ENCODE measurements at places on chromosomes 12 and 14.

DNA sequence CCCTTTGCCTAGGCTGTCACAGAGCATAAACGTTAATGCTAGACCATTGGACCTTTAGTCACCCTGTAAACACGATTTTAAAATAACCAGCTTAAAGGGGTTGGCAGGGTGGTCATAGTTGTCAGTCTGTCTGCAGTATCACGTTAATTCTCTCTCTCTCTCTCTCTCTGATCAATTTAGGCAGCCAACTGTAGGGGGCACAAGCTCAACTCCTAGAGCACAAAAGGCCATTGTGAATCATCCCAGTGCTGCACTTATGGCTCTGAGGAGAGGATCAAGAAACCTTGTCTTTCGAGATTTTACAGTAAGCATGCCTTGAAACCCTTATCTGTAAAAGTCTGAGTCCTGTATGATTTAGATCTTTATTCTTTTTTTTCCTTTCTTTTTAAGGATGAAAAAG is 97.1 kb downstream of the SCAF11 start:
- DNase-seq, result peak; percentile 3

- no peak for DNase-seq
Observed at GRCh38 chr14:93375673-93376156, 28.7 kb downstream of the COX8C start.

GRCh38 chr14:33040372-33041140 is 101.9 kb downstream of the NPAS3 start:
- DNase-seq, result no peak

DNA sequence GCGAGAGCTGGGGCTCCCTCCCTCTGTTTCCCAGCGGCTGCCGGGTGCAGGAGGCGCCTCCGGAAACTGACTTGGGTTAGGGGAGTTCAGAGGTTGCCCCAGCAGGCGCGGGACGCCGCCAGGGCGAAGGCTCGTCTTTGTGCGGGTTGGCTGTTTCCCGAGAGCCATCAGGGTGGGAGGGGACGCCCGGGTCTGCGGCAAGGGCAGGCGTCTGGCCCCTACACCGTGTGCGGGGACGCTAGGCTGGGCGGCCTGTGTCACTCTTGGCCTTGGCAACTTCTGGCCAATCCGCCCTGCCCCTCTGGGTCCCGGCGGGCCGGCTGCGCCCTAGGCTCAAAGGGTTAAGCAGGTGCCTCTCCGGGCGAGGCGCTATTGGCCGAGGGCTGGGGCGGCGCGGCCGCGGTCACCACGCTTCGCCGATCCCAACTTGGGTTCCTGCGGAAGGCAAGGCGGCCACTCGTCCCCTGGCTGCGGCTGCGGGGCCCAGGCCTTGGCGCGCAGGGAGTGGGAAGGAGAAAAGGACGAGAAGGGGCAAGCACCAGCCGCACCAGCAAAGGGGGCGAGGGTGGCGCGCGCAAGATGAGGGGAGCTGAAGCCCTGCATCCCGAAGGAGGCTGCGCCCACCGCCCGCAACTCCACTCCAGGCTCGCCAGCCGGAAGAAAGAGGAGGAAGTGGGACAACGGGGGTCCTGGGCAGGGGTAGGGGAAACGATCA is 5.6 kb upstream of the NPAS3 start:
- DNase-seq, result no peak

- DNase-seq, result no peak
Observed at GRCh38 chr12:93706824-93707223, 29.6 kb downstream of the CRADD start.

GRCh38 chr12:120539303-120539702 is 5.1 kb downstream of the RNF10 start:
- DNase-seq, result no peak

DNA sequence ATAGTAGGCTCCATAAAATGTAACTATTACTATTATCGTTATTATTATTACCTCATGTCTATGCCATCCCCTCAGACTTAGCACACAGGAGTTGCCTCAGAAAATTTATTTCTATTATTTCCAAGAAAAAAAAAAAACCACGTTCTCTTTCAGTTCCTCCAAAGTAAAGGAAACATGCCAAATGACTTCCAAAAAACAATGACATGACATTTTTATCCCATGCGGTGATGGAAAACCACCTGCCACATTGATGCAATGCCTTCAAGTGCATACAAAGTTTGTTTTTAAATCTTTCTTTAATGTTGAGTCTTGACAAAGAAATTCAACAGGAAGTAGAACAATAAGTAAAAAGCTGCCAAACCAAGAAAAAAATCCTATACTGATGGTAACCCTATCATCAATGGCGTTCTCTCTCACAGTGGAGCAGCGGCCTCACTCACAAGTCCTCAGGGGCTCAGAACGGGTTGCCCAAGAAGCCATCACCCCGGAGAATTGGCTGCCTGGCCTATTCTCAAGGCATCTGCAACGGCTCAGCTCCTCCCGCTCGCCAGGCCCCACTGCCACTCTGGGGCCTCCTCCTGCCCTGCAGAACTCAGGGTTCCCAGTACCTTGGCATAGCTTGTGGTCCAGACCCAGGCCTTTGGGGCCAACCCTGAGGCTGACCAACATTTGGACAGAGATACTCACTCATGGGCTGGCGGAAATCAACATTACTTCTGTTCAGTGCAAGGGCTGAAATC is 51.9 kb downstream of the SERPINA3 start:
- no peak for DNase-seq

DNA sequence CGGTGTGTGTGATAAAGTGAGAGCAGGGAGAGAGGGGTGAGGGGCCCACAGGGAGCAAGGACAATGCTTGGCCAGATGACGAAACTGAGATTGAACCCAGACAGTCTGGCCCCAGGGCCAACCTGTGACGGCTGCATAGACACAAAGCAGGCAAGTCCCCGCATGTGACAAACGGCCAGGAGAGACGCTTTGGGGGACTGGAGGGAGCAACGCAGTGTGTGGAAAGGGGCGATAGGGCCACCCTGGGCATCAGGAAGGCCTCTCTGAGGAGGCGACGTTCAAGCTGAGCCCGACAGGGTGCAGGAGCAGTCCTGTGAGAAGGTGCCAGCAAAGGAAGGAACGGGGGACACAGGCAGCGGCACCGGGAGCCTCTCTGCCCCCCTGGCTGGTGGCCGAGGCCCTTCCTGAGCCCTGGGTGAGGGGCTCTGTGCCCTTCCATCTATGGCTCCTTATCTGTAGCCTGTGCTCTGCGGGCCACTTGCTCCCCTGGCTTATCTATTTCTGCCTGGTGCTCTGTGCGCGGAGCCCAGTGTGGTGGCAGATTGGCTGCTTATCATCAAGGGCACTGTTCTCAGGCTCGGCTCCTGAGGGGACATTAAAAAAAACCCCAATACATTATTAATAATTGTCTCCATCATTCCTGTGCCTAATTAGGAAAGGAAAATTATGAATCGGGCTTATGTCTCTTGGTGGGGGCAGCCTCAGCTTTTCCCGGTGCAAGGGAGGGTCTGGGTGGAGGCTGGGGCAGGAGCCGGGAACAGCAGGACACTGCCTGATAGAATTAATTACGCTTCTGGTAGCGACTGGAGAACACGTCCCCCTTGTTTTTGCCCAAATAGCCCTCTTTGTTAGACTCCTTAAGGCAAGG is 39.8 kb downstream of the PRIMA1 start:
- DNase-seq, result no peak

DNA sequence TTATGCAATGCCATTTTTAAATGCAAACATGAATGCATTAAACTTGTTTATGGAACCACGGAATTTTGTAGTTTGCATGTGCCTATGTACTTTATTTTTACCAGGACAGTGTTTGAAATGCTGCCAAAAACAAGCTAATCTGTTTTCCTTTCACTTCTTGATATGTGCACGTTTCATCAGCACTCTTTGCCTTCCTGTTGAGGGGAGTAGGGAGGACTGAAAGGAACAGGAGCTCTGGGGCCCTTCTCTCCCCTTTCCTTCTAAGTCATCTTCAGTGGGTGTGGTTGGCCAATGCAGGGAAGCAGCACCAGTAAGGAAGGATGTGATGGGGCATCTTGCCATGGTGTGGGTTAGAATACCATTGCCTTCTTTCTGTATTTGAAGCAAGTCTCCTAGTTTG is 12.1 kb upstream of the PPP4R4 start:
- no peak for DNase-seq

GRCh38 chr14:37599507-37600368 is 4.3 kb downstream of the TTC6 start:
- no peak for DNase-seq

- DNase-seq, result no peak
Observed at GRCh38 chr12:5232826-5233500, 189.3 kb downstream of the KCNA5 start.

DNA sequence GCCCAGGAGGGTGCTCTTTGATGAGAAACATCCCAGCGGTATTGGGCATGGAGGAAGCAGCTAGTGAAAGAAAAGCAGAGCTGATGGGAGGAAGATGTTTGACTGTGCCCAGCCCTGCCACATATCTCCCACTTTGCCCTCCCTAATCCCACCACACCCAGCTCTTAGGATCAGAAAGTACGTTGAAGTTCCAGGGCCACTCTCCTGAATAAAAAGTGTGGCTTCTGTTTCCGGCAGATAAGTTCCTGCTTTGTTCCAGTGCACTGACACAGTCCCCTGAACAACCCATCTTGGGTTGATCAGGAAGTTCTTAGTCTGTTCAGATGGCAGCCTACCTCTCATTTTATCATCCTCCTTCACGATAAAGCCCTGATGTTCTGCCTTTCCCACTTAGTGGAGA is 16.5 kb downstream of the TPCN1 start:
- no peak for DNase-seq

DNA sequence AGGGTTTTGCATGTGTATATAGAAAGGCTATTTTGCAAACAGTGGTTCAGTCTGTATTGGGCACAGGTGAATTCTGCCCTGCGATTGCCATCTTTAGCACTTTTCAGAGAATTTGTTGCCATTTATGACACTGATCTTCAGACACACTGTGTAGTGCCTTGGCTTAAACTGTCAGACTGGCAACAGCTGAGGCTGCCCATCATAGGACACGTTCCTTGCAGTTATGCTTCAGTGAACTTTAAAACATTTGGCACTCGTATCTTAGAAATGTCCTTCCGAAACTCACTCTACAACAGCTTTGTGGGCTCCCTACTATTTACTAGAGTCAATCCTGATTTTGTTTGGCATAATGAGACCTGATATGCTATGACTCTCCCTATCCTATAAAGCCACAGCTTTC is 29.1 kb downstream of the AP5M1 start:
- DNase-seq, result no peak

DNA sequence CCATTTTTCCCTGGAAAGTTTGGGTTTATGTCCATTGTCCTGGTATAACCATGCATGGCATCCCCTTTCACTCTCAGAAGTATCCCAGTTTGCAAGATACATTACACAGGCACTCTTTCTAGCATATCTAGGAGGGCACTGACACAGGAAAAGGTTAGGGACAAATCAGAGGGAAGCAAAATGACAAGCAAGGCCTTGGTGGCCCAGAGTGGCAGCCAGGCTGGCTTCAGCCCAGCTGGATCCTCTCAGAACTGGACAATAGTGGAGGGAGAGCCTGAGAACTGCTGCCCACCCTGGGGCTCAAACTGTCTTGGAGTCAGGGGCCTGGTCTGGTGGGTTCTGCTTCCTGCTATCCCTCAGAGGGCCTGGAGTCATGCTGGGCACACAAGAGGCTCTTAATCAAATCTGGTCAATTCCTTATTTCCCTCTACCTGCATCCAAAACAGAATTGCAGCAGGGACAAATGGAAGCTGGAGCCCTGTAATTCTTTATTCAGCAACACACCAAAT is 2.6 kb downstream of the VDR start:
- no peak for DNase-seq
